ENCODE measurements at places on chromosomes 4 and X. TPM values are rescaled to one million over a fixed set of nuclear protein-coding genes. Genes with fewer than 3 reads are reported as not detected.

The ATP2B3 gene
- not detected for total RNA-seq

The BEX1 gene
- total RNA-seq: 1.2 TPM

The GPR101 gene
- not detected for total RNA-seq

The P2RY4 gene
- 0.38 TPM for total RNA-seq

The CSAG3 gene
- total RNA-seq: not detected

The TEX11 gene
- not detected for total RNA-seq

The UGT2B11 gene
- total RNA-seq: not detected

The TDO2 gene
- 1.4 TPM for total RNA-seq

The UBL4A gene
- 34.0 TPM for total RNA-seq

The FOXR2 gene
- total RNA-seq: not detected

The MND1 gene
- total RNA-seq: 0.83 TPM

The GPR50 gene
- not detected for total RNA-seq

The ZNF630 gene
- 4.0 TPM for total RNA-seq

The FGF13 gene
- total RNA-seq: 4.0 TPM

The BMX gene
- total RNA-seq: 3.0 TPM

The ZFP92 gene
- total RNA-seq: 4.5 TPM

The LPAR4 gene
- 0.18 TPM for total RNA-seq

The GAGE12J gene
- not detected for total RNA-seq

The EGFL6 gene
- total RNA-seq: 9.3 TPM

The SHISA3 gene
- 3.7 TPM for total RNA-seq

The SYN1 gene
- 0.44 TPM for total RNA-seq

Measured in lower lobe of right lung (tissue), 2 donors.